ENCODE measurements at places on chromosomes 3 and 15.

DNA sequence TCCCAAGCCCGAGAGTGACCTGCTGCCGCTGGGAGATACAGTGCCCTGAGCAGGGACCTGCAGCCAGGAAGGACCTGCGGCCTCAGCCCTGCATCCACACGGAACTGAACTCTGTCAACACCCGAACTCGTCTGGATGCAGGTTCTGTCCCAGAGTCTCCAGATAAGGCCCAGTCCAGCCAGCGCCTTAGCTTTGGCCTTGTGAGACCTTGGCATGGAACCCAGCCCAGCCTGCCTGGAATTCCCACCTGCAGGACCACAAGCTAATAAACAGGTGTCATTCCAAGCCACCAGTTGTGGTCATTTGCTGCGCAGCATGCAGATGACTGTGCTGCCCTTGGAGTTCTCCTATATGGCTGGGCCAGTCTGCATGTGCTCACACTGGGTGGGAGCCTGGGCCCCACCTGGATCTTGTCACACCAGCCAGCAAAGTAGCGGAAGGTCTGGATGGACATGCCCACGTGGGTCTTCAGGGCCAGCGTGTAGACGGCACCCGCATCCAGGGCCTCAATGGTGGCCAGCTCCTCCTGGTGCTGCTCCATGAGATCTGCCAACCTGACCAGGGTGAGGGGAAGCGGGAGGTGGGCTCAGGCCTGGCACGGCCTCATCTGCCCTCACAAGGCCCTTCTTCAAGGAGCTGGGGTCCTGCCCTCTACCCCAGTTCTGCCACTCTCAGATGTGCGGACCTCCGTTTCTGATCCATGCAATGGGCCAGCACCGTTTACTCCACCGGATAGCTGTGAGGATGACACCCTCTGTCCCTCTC, 47.2 kb upstream of the SLC41A3 start:
- DNase-seq = no peak

DNA sequence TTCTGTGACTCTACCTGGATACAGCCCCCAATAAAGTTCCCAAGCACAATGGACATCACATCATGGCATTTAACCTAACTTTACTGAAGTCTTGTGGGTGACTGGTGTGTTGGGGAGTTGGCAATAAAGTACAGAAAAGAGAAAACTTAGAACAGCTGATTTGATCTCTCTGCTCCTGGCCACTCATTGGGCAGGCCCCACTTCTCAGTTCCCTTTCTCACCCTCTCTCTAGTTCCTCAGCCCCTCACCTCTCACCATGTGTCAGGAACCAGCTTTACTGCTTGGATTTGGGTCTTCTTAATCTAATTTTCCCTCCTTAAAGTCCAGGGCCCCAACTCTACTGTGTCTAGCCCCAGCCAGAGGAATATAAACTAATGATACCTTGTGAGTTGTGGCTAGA, 713 bp upstream of the MUC13 start:
- DNase-seq = no peak

- DNase-seq = no peak
Observed at GRCh38 chr3:150599611-150600297, 3.4 kb upstream of the SELENOT start.

- DNase-seq = no peak
Observed at GRCh38 chr3:36866368-36866767, 78.5 kb downstream of the TRANK1 start.

GRCh38 chr3:128343287-128344051, 123.2 kb downstream of the DNAJB8 start:
- no peak for DNase-seq

DNA sequence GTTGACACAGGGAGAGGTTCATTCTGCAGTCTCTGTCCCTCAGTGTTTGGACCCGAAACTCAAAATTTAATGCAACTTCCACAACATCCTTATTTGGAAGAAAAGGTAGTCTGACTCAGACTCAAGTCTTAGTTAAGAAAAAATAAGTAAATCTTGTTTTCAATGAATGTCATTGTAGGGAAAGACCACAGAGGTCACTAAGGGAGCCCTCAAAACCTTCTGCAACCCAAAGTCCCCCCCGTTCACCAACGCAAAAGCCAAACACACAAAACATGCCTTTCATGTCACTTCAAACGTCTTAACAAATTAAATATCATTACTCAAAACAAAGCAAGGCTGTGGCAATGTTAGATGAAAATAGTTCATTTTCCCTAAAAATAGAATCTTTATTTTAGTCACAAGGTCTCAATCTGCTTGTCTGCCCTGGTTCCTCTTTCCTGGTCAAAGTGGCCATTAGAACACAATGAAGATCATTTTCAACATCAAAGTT, 20.9 kb upstream of the SSUH2 start:
- peak; percentile 21 for DNase-seq

Data from GM12864 (cell line).